ENCODE measurements at places on chromosomes 1 and 21.

GRCh38 chr1:153560771-153561465, 4.7 kb downstream of the S100A2 start:
- H3K4me1 ChIP-seq: peaks cover 22% of the 10 kb centered on the region
- DNase-seq: no peak
- H3K27ac ChIP-seq: no peak overlapping the region
- H3K27me3 ChIP-seq: no peaks in the 10 kb centered on the region
- no peaks in the 10 kb centered on the region for H3K36me3 ChIP-seq

DNA sequence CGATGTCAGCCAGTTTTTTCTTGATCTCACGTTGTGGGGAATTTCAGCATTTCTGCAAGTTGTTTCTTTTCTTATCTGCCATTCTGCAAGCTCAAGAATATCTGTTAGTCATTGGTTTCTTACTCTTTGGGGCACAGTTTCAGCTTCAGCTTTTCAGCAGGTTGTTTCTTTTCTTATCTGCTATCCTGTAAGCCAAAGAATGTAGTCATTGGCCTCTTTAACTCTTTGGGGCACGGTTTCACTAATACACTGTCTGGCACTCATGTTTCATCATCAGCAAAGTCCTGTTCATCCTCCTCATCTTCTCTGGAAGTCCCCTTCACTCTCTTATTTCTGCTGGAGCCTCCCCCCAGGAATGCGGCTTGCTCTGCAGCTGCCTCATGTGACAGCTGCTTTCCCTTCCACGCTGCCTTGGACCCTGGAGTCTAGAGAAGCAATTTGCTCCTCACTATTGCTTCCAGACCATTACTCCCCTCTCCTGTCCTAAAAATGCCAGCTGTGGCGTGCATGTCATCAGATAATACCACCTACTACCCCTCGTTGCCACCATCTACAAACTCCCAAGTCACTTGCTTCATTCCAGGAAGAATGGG, 67.0 kb upstream of the CACNA1E start:
- no peak overlapping the region for H3K27ac ChIP-seq
- H3K4me1 ChIP-seq: no peaks in the 10 kb centered on the region
- no peaks in the 10 kb centered on the region for H3K27me3 ChIP-seq
- H3K4me3 ChIP-seq: no peak overlapping the region

- H3K27ac ChIP-seq: no peak overlapping the region
- H3K27me3 ChIP-seq: no peaks in the 10 kb centered on the region
- no peaks in the 10 kb centered on the region for H3K4me1 ChIP-seq
- no peak for DNase-seq
- H3K4me3 ChIP-seq: no peak overlapping the region
Measured at GRCh38 chr1:29864431-29865022, 628.2 kb downstream of the PTPRU start.

DNA sequence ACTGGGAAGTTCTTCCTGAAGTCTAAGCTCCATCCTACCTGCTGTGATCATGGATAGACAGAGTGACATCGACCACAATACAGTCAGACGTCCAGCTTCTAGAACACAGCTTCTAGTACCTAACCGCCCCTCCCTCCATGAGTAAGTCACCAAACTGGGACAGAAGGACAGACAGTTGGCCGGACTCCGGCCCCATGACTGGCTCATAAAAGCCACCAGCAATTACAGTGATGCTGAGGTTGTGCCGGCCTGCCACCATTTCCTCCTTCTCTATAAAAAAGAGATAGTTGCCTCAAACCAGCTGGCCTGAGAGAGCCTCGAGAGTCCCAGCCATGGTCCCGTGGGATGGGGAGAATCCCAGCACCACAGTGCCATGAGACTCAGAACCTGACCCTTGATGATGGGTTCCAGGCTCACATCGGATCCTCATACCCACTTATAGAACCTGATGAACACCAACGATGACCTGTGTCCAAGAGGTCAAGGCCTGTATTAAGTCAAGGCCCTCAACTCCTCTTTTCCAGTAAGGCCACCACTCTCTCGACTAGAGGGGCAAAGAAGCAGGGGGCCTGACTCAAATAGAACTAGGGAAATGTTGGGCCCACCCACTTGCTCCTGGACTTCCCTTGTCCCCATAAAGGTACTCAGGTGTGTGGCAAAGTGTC, 3.4 kb downstream of the MEF2D start:
- no peak for DNase-seq
- peaks cover 2% of the 10 kb centered on the region for H3K36me3 ChIP-seq
- no peak overlapping the region for H3K27ac ChIP-seq
- H3K4me1 ChIP-seq: peaks cover 11% of the 10 kb centered on the region
- H3K4me3 ChIP-seq: no peak overlapping the region

DNA sequence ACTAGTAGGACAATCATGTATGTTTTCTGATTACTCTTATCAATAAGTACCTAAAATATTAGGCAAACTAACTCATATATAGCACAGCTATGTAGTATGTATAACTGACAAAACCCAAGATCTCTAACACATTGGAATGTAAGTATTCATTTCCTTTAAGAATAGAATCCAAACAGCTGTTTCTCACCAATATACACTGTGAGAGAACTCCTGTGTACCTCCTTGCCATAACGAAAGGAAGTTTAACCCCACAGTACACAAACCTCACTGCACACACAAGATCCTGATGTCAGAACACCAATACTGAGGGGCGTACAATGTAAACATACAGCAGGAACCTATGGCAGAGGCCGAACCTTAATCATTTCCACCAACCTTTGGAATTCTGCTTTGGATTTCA, 113.0 kb downstream of the SMYD3 start:
- no peak overlapping the region for H3K27ac ChIP-seq
- no peaks in the 10 kb centered on the region for H3K36me3 ChIP-seq
- H3K4me3 ChIP-seq: no peak overlapping the region
- no peak for DNase-seq
- H3K4me1 ChIP-seq: peaks cover 2% of the 10 kb centered on the region
- no peaks in the 10 kb centered on the region for H3K27me3 ChIP-seq

DNA sequence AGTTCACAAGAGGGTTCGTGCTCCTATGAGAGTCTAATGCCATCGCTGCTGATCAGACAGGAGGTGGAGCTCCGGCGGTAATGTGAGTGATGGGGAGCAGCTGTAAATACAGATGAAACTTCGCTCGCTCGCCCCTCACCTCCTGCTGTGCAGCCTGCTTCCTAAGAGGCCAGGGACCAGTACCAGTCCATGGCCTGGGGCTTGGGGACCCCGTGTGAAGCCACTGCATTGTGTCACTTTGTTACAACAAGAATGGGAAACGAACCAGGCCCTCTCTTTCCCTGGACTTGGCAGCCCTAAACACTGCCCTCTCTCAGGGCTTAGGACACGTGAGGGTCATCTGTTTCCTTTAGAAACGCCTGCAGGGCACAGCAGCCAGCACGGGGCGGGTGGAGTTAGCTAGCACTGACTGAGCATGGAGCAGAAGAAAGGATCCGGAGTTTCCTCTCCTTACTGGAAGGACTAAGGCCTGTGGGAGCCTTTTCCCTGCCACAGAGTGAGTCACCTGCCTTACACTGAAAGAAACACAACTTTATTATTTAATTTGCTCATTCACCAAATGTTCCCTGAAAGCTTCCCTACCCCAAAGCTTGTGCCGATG, 185.2 kb upstream of the TMEM51 start:
- peak overlapping the region; percentile 71 for H3K27ac ChIP-seq
- H3K4me1 ChIP-seq: peaks cover 20% of the 10 kb centered on the region
- peak; percentile 58 for DNase-seq
- no peak overlapping the region for H3K4me3 ChIP-seq

GRCh38 chr1:60273185-60273584, 199.6 kb upstream of the C1orf87 start:
- H3K4me1 ChIP-seq: no peaks in the 10 kb centered on the region
- H3K36me3 ChIP-seq: no peaks in the 10 kb centered on the region
- no peak for DNase-seq
- no peak overlapping the region for H3K27ac ChIP-seq
- no peaks in the 10 kb centered on the region for H3K27me3 ChIP-seq
- H3K4me3 ChIP-seq: no peak overlapping the region

- DNase-seq: no peak
Measured at GRCh38 chr21:36610935-36611334, 88.0 kb upstream of the SIM2 start.

- H3K27me3 ChIP-seq: no peaks in the 10 kb centered on the region
- H3K4me1 ChIP-seq: peaks cover 17% of the 10 kb centered on the region
- no peaks in the 10 kb centered on the region for H3K36me3 ChIP-seq
- H3K4me3 ChIP-seq: no peak overlapping the region
Measured at GRCh38 chr1:116465477-116465844, 92.4 kb downstream of the ATP1A1 start.

DNA sequence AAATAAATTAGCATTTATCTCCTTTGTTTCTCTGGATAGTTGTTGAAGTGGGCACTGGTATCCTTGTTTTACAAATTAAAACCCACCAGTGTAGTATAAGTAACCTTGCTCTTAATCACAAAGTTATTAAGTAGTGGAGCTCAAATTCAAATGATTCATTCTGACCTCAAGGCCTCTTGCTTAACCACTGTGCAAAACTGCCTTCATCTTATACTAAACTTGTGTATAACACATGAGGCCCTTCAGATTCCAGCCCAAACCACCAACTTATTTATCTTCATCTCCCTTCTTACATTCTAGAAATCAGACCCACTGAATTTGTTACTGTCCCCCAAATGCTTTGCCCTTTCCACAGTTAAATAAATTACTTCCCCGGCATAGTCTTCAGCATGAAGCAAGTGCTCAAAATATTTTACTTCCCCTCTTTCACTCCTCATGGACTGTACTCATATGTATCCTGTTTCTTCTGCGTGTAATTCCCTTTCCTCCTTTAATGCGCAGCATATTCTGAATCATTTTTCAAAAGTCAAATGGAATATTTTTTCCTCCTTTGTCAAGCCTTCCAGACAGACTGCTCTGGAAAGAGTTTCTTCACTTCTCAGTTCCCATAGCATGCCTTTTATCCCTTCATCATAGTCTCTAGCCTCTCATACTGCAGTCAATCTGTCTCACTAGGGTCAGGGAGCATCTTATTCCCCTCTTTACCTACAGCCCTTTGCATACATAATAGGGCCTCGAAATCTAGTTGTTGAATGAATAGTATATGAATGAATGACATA, 19.0 kb upstream of the DNASE2B start:
- no peaks in the 10 kb centered on the region for H3K4me1 ChIP-seq
- no peaks in the 10 kb centered on the region for H3K27me3 ChIP-seq
- H3K27ac ChIP-seq: no peak overlapping the region
- H3K4me3 ChIP-seq: no peak overlapping the region

DNA sequence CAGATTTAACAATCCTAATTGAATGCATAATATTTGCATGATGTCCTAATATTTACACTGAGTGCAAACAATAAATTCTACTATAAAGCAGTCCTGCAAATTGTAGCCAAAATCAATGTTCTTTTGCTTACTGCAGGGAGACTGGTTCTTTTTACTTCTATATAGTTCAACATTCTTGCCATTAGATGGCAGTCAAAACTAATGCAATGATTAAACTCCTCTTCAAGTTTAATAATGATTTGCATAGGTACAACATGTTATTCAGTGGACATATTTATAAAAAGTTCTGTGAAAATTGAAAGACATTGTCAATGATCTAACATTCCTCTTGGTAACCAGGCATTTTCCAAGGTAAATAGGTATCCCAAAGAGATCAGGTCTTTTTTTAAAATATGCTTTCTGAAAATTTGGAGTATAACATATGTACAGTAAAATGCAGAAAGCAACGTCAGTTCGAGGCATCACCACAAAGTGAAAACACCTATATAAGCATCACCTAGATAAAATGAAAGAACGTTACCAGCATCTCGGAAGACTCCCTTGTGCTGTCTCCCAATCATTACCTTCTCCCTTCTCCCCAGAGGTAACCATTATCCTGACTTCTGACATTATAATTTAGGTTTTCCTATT, 9.8 kb upstream of the FNBP1L start:
- DNase-seq: peak; percentile 4
- H3K27me3 ChIP-seq: no peaks in the 10 kb centered on the region
- H3K4me1 ChIP-seq: no peaks in the 10 kb centered on the region
- no peak overlapping the region for H3K4me3 ChIP-seq

GRCh38 chr1:176101951-176102642, 105.0 kb downstream of the COP1 start:
- H3K27me3 ChIP-seq: no peaks in the 10 kb centered on the region
- H3K4me3 ChIP-seq: no peak overlapping the region
- no peak for DNase-seq
- no peak overlapping the region for H3K27ac ChIP-seq
- peaks cover 11% of the 10 kb centered on the region for H3K36me3 ChIP-seq
- no peaks in the 10 kb centered on the region for H3K4me1 ChIP-seq

- no peak for DNase-seq
- H3K36me3 ChIP-seq: no peaks in the 10 kb centered on the region
- H3K27me3 ChIP-seq: no peaks in the 10 kb centered on the region
Measured at GRCh38 chr1:39106801-39107327, 80.7 kb downstream of the NDUFS5 start.

DNA sequence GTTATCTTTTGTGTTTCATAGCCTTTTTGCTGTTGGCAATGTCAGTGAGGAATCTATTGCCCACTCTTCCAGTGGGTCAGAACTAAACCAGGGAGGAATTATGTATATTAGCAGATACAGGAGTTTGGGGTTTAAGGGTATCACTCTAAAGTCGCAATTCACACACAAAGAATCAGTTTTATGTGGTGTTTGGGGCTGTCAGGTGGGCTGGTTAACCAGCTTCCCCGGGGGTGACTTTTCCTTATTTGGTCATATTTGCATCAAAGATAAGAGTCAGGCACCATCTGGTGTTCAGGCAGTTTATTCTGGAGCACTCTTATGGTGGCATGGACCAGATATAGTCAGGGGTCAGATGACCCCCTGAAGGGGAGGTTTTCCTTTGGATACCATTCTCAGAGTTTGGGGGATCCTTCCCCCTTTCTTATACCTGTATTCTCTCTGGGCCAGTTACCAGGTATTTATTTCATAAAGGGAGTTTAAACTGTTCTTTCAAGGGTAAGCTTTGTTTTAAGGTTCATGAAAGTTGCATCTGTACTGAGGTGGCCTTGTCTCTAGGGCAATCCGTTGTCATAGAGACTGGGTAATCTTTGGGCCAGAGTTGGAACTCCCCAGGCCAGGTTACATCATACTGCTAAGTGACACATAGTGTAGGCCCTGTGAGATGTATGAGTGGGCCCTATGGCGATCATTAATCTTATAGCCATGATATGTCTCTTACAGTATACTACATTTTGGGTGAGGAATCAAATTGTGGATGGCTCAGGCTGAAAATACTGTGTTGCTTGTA, 148.2 kb downstream of the RWDD3 start:
- no peaks in the 10 kb centered on the region for H3K36me3 ChIP-seq
- no peak overlapping the region for H3K27ac ChIP-seq
- H3K4me3 ChIP-seq: no peak overlapping the region

- H3K4me3 ChIP-seq: no peak overlapping the region
- H3K4me1 ChIP-seq: no peaks in the 10 kb centered on the region
Measured at GRCh38 chr1:97084546-97084945, 363.0 kb downstream of the PTBP2 start.

DNA sequence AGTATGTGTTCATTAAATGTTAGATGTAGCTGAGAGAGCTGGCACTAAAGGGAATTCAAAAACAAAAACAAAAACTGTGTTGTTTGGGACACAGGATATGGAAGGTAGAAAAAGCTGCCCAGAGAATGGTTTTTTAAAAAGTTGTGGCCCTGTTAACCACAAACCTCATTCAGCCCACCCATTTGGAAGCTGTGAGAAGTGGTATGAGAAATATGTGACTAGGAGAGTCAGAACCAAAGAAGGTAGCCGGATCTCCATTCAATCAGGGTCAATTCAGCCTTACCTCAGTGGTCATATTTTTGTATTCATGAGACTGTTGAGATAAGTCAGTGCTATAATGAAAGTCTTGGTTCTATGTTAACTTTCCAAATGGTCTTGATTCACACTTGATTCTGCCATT, 29.8 kb upstream of the CACYBP start:
- peak overlapping the region; percentile 28 for H3K27ac ChIP-seq
- no peaks in the 10 kb centered on the region for H3K27me3 ChIP-seq
- no peak overlapping the region for H3K4me3 ChIP-seq
- DNase-seq: no peak
- no peaks in the 10 kb centered on the region for H3K36me3 ChIP-seq
